ENCODE measurements at places on chromosomes 7 and 10. TPM values are rescaled to one million over a fixed set of nuclear protein-coding genes. Genes with fewer than 3 reads are reported as not detected.

DNA sequence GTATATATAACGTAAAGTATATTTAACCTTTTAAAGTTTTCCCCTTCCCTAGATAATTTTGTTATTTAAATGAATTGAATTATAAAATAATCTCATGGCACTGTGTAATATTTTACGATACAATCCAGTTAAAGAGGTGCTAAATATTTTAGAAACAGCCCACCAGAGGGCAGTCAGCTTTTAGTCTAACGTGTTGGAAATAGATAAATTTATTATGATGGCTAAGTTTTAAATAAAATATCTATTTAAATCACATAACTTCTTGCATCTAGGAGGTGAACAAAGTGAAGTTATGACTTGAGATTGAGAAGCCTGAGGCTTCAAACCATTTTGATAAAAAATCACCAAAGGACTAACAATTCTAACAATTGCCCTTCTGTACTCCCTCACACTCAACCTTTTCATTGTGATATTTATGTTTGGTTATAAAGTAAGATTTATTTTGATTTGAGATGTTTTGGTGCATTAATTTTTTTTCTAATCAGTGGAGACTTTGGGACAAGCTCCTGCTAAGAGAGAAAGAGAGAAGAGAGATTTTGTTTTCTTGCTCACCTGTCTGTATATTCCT, 171.5 kb upstream of the SP4 start:
- DNase-seq, result no peak

DNA sequence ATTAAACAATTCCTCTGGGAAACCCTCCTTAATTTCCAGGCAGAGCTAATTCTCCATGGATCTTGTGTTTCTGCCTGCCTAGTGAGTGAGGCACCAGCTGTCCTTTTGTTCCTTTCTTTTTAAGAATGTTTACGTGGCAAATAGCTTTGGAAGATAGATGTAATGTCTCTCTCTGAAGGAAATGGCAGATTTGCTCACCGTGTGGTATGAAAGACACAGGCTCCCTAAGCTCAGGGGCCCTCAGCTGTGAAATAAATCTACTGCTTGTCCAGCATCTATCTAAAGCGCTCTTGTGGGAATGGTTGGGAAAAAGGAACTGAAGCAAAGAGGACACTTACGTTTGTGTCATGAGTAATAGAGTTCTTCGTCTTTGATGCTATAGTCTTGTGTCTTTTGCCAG, 64.6 kb downstream of the FAS start:
- DNase-seq, result no peak

GRCh38 chr7:157652161-157652953, 315.6 kb downstream of the DNAJB6 start:
- DNase-seq, result peak; percentile 47

- no peak for DNase-seq
Measured at GRCh38 chr7:24123076-24123475, 160.9 kb upstream of the NPY start.

DNA sequence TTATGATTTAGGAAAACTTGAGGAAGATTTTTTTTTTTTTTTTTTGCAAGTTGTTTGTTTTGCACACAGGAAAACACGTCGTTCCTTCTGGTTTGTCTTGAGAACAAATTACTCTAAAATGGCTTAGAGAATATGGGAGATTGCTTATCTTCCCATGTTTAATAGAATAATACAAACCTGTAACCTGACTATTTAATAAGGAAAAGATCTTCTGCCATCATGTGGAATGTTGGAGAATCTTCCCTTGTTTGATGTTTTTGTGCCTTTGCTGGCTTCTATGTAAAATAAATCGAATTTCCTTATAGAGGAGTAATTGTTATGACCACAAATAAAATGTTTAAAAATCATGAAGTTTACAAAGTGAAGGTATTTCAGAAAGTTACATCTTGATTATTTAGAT, 818.8 kb downstream of the GATA3 start:
- DNase-seq, result no peak

- no peak for DNase-seq
Measured at GRCh38 chr7:5396542-5396941, 27.1 kb downstream of the TNRC18 start.

SPDYE11 gene
- total RNA-seq, result not detected

HTR5A gene
- total RNA-seq, result not detected
